Muscle of leg (tissue), 16 donors: ENCODE measurements at places on chromosomes 11 and 22. TPM values are rescaled to one million over a fixed set of nuclear protein-coding genes. Genes with fewer than 3 reads are reported as not detected.
A peak's percentile ranks its signal among the peaks of the same experiment; 100 is the strongest.

GRCh38 chr11:122038543-122038942 lies 77.5 kb downstream of the BLID start:
- no peak overlapping the region for H3K27ac ChIP-seq
- no peak overlapping the region for H3K4me3 ChIP-seq
- H3K4me1 ChIP-seq: peaks cover 2% of the 10 kb centered on the region
- no peaks in the 10 kb centered on the region for H3K27me3 ChIP-seq
- no peaks in the 10 kb centered on the region for H3K36me3 ChIP-seq

- H3K4me1 ChIP-seq: peaks cover 58% of the 10 kb centered on the region
- peak; percentile 97 for DNase-seq
- H3K27ac ChIP-seq: peak overlapping the region; percentile 96
- no peak overlapping the region for H3K4me3 ChIP-seq
Measured at GRCh38 chr11:73335204-73335923, 27.3 kb downstream of the ARHGEF17 start.

MUC2 gene
- not detected for total RNA-seq

GRCh38 chr11:126547691-126548090 lies 192.2 kb downstream of the ST3GAL4 start:
- H3K4me1 ChIP-seq: peaks cover 13% of the 10 kb centered on the region
- DNase-seq: no peak
- peaks cover 13% of the 10 kb centered on the region for H3K27me3 ChIP-seq

- no peak overlapping the region for H3K27ac ChIP-seq
- H3K4me1 ChIP-seq: no peaks in the 10 kb centered on the region
- no peaks in the 10 kb centered on the region for H3K27me3 ChIP-seq
- no peak overlapping the region for H3K4me3 ChIP-seq
- no peaks in the 10 kb centered on the region for H3K36me3 ChIP-seq
Measured at GRCh38 chr11:24781288-24781687, 284.4 kb downstream of the LUZP2 start.

- DNase-seq: peak; percentile 13
- peaks cover 15% of the 10 kb centered on the region for H3K4me1 ChIP-seq
- no peak overlapping the region for H3K27ac ChIP-seq
- H3K4me3 ChIP-seq: no peak overlapping the region
- no peaks in the 10 kb centered on the region for H3K27me3 ChIP-seq
Measured at GRCh38 chr22:46171940-46172339, 21.6 kb downstream of the PPARA start.

PHOX2A gene
- total RNA-seq: not detected

GRCh38 chr11:20596205-20597153 lies 2.9 kb upstream of the SLC6A5 start:
- H3K27me3 ChIP-seq: peaks cover 64% of the 10 kb centered on the region
- H3K27ac ChIP-seq: no peak overlapping the region
- H3K4me1 ChIP-seq: peaks cover 7% of the 10 kb centered on the region
- H3K4me3 ChIP-seq: no peak overlapping the region

GDPD4 gene
- 0.13 TPM for total RNA-seq

APOA4 gene
- total RNA-seq: not detected
